ENCODE measurements at places on chromosomes 3 and 15.
A peak's percentile ranks its signal among the peaks of the same experiment; 100 is the strongest.

- no peak for DNase-seq
These were observed 40.6 kb downstream of the CHDH start for GRCh38 chr3:53805463-53806159.

- DNase-seq: no peak
These were observed 11.4 kb downstream of the NEK10 start for GRCh38 chr3:27357665-27358258.

- DNase-seq: peak; percentile 43
These were observed 2.0 kb downstream of the SMC4 start for GRCh38 chr3:160401291-160402095.

GRCh38 chr3:46406788-46407611 lies at the start of the genes CCR5AS and CCRL2:
CCR5AS (minus strand) TSS chr3:46407066.
CCRL2 (plus strand) TSS chr3:46407259; CDS start chr3:46408080, 821 bp downstream.
- peak; percentile 83 for DNase-seq

GRCh38 chr15:27028858-27029477 lies 58.0 kb downstream of the GABRG3 start:
- DNase-seq: no peak

DNA sequence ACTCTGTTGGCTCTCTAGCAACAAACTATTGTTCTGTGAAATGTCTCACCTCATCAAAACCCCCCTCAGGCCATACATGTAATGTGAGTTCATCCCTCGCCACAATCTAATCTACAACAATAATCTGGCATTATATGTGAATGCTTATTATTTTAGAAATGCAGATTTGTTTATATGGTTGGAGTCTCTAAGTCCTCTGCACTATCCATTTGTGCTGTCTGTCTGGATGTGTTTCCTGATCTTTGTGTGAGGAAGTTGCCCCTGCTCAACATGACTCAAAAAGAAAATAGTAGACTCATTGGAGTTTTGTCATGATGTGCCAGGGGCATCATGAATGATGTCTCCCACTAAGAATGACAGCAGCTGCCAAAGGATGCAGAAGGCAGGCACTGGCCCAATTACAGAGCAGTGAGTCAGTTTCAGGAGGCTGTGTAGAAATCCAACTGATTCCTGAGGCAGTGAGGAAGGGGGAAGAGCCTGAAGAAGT lies 161.6 kb upstream of the PDZRN3 start:
- no peak for DNase-seq

DNA sequence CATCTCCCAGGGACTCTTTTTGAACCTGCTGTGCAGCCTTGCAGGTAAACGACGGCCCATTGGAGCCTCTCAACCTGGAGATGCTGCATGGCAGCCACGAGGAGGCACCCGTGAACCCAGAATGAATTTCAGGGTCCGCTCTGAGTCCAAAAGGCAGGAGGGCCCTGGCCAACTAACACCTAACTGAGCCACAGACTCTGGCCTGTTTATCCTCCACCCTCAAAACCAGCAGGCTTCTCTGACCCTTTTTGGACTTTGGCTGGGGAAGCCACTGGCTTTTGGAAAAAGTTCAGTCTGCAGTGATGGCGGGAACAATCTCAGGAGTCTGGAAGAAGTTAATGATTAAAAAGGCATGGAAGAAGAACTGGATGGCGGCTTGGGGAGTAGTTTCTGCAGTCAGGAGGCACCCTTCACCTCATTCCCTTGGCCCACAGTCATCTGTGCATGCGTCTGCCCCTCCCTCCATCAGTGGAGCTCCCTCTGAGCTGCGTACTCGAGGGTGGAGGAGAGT lies 4.1 kb downstream of the PXYLP1 start:
- DNase-seq: peak; percentile 53

DNA sequence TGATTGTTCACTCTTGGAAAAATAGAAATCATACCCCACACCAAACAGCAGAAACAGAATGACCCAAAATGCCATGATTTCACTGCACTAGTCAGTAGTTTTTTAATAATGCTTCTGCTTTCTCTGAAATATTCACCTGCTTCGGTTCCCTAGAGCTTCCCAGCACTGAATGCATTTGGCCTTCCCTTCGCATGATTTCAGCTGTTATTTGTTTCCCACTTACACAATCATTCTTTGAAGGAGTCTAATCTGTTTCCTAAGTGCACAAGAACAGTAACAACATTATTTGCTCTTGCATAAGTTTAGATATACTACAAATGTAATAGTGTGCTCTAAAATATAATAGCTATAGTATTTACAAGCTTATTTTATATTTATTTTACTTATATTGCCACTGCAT lies 178.7 kb downstream of the STAC start:
- no peak for DNase-seq

DNA sequence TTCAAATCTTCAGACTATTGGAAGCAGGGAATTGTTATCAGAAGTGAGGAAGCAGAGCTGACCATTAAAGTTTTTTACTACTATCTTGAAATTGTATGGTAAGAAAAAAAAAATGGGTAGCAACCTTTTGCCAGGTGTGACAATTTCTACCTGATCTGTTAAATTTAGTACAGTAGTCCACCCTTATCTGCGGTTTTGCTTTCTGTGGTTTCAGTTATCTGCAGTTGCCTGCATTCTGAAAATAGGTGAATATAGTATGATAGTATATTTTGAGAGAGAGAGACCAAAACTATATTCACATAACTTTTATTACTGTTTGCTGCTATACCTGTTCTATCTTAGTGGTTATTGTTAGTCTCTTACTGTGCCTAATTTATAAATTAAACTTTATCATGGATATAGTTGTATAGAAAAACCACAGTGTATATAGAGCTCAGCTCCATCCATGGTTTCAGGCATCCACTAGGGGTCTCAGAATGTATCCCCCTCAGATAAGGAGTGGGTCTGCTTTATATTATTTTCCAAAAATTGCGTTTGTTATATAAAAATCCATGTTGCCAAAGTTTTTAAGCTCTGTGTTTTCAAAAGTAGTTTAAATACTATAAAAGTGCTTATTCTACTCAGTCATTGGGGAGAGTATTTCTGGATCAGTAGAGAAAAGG lies 69.9 kb downstream of the PTPRG start:
- no peak for DNase-seq

GRCh38 chr15:69794645-69795469 lies 302.9 kb downstream of the TLE3 start:
- no peak for DNase-seq

DNA sequence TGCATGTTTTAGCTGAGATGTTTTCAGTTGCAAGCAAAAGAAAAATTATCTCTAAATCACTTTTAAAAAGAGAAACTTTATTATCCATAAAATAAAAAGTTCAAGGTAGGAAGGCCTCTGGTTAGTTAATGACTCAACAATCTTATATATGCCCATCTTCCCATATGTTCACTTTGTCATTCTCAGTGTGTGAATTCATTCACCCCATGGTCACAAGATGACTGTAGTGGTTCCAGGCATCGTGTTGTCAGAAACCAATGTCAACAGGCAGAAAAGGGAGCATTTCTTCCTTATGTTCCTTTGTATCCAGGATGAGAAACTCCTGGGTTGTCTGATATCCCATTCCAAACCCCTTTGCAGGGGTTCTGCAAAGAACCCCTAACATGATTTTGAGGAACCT lies 119.9 kb upstream of the RAP2B start:
- DNase-seq: no peak

- DNase-seq: no peak
These were observed 63.5 kb upstream of the GOLGA8A start for GRCh38 chr15:34501131-34501530.

GRCh38 chr3:152258448-152259393 lies 10.0 kb upstream of the MBNL1 start:
- DNase-seq: no peak

GRCh38 chr15:25422021-25422420 lies 16.8 kb downstream of the UBE3A start:
- no peak for DNase-seq

DNA sequence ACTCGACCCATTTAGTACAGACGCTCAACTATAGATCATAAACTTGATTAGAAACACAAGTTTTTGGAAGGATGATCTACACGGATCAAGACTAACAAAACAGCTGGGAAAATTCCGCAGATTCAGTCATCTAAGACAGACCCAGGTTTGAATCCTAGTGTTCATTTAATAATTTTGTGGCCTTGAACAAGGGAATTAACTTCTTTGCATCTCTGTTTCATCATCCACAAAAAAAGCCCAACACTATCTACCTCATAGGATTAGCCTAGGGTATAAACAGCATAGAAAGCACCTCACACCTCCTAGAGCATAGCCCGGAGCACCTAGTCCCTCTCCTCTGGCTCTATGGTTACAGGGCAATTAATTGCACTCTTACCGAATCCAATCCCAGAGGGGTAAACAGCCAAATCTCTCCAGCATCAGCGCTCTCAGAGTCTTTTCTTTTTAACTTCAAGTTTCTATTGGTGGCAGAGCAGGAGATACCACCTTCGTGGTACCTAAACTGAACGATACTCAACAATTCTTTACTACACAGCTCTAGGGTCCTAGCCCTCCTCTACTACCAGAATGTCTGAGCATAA lies 3.5 kb downstream of the TBL1XR1 start:
- no peak for DNase-seq

DNA sequence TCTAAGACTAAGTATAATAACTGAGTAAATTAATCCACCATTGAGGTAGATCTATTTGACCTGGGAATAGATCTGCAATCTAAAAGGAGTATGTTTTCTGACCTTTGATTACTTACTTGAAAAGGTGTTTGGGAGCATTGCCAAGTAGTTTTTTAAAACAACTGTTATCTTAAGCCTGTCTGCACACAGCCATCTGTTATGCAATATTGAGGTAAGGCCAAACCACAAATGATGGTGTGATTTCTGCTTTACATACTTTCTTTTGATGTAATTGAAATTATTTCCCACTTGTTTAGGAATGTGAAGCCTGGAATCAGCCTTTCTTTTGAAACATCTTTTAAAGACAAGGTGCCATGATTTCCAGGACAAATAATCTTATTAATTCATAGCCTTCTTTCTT lies 274.0 kb downstream of the BBX start:
- DNase-seq: no peak

DNA sequence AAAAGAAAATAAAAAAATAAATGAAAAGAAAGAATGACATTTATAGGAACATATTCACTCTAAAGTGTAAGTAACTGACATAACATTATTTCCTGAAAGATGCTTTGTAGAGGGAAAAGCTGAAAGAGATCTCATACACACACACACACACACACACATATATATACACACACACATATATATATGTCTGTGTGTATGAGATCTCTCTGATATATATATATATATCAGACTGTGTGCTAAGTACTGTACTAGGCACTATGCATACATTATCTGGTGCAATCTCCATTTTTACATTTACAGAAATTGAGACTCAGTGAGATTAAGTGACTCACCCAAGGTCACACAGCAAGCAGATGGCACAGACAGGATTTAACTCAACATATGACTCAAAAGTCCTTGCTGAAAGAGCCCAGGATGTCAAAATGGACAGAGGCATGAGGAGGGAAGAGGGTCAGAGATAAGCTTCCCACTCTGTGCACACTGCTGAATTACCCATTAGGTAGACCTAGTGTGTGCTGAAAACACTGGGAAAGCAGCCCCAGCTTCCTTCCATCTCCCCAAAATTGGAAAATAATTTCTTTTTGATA lies 15.0 kb downstream of the BHLHE40 start:
- DNase-seq: no peak

- DNase-seq: no peak
These were observed 66.8 kb upstream of the BCHE start for GRCh38 chr3:165903885-165904630.
